ENCODE measurements at places on chromosomes 7 and 10.

DNA sequence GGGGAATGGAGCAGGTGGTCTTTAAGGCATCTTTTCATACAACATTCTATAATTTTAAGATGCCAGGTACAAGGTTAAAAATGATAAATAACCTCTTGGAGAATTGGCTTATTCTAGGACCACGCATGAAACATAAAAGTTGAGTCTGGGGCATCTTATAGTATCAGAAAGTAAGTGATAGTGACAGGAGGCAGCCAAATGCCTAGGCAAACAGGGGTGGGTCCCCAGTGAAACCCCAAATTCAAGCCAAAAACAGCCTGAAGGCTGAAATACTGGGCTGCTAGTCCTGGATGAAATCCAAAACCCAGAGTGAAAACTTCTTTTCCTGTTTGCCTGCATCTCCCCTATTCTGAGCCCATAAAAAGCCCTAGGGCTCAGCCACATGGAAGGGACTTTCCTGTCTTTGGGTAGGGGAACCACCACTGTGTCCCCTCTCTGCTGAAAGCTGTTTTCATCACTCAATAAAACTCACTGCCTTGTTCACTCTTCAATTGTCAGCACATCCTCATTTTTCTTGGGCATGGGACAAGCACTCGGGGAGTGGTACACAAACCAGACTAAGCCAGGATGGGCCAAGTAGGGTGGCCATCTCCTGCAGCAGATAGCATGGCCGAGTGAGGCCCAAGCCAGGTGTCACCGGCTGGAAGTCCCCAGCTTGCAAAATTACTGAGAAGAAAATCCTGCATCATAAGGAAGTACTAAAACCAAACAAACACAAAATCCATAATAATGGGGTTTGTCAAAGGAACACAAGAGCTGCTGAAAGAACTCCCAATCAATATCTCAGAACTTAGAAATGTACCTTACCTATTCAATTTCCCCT lies 241.6 kb upstream of the GALNT17 start:
- DNase-seq: no peak

- no peak for DNase-seq
Observed at GRCh38 chr10:78203915-78204818, 170.5 kb downstream of the RPS24 start.

DNA sequence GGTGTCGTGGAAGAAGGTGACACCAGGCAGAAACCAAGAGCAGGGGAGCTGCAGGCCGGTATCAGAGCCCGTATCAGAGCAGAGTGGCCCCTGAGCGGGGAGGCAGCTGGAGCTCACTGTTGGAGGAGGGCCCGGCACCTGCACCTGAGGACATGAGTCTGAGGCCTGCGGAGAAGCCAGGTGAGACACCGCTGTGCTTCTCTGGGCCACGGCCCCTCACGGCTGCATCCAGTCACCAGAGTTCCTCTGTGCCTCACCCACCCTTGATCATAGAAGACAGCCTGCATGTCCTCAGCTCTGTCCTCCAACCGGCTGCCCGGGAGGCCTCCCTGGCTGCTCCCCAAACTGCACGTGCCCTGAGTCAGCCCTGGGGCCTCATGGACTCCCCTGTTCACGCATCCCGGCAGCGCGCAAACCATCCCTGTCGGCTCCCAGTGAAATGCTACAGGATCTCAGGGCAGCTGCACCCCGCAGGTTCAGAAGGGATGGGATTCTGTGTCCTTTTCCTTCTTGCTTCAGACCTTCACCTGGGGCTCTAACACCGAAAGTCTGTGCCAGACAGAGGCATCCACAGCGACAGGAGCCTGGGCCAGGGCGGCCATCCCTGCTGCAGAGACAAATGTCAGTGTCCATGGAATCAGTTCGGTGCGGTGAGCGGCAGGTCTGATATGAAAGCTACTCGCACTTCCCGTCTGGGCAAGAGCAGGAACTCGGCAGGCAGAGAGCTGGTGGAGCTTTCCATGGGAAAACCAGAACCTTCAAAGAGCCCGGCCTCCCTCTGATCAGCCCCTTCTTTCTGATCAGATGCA lies 111.9 kb upstream of the FAM20C start:
- DNase-seq: no peak

- DNase-seq: no peak
Observed at GRCh38 chr10:4315551-4315950, 510.5 kb upstream of the AKR1E2 start.

DNA sequence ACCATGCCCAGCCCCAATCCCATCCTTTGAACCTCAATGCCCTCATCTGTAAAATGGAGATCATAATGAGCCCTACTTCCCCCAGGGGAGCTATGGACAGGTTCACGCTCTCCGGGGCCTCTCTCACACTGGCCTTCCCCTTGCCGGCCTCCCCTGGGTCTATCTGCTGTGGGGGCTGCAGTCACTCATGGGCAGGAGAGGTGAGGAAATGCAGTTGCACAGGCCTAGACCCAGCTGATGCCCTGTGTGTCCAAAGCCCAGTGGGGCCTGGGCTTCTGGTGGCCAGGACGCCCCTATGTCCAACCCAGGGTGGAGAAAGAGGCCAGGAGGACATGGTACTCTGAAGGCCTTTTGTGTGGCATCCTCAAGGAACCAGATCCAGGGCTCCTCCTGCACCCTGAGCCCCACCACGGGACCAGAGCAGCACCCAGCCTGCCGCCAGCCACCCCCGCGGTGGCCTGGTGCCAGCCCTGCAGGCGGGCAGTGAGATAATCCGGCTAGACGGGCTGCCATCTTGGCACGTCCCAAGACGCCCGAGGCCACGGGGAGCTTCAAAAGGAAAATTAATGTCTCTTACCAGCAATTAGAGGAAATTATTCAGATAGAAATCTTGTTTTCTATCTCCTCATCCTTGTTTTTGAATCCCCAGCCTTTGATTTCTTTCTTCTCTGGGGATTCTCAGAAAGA lies 39.0 kb downstream of the MYL10 start:
- DNase-seq: no peak

GRCh38 chr7:54015251-54015650 lies 526.9 kb upstream of the VSTM2A start:
- DNase-seq: no peak

DNA sequence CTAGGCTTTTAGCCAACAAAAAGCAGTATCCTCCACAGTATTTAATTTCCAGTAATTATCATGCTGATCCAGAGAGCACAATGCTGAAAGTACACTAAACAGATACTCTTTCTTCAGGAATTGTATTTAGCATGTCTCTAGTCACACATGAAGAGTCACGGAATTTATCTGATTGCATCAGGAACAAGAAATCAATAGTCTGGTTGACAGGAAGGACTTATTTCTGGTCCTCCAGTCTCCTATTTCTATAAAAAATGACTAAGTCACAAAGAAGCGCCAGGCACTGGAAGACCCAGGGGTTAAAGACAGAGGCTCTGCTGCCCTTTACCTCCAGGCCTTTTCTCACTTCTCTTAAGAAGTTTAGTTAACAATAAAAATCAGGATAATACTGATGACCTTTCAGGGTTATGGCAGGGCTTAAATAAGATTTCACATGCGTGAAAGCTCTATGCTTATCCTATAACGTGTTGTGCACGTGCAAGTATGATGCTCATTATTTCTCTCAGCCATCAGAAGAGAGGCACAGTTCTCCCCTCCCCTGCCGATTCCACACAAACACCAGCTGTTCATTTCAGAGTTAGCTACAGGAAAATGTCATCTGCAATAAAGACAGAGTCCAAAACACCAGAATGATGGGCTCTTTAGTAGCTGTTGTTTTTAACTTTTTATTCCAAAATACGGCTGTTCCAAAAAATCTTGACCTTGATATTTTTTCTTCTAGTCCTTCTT lies 36.9 kb downstream of the SLC26A4 start:
- no peak for DNase-seq

- no peak for DNase-seq
Observed at GRCh38 chr10:97450828-97451227, 4.9 kb downstream of the ZDHHC16 start.
